ENCODE measurements at places on chromosomes 6 and 20.

GRCh38 chr6:82902290-82902689, 163.4 kb downstream of the UBE3D start:
- DNase-seq, result no peak

DNA sequence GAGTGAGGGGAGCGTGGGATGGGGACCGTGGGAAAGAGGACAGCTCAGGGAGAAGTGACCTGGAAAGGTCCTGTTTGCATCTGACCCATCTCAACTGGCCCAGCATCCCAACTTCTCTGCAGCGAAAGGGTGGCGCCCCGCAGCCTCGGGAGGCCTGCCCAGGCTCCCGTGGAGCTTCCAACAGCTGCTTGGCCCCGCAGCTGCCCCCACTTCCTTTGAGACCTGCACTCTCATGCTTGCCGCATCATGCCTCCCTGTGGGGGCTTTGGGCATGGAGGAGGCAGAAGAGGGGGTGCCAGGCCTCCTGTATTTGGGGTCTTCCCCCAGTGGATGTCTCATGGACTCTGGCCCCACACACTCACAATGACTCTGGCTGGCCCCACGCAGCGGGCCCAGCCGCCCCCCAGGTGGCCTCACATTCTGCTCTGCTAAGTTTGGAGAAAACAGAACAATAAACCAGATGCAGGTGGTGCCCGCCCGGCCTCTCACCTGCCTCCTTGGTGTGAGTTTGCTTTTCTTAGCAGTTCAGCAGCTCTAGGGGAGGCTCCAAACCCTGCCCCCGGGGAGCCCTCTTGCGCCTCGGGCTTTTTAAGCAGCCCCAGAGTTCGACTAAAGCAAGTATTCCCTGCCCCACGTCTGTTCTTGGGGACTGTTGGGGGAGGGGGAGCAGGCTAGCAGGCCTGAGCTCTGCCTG, 40.7 kb downstream of the CPXM1 start:
- DNase-seq, result no peak

- no peak for DNase-seq
These were observed 37.6 kb downstream of the NCR2 start for GRCh38 chr6:41372832-41373626.

DNA sequence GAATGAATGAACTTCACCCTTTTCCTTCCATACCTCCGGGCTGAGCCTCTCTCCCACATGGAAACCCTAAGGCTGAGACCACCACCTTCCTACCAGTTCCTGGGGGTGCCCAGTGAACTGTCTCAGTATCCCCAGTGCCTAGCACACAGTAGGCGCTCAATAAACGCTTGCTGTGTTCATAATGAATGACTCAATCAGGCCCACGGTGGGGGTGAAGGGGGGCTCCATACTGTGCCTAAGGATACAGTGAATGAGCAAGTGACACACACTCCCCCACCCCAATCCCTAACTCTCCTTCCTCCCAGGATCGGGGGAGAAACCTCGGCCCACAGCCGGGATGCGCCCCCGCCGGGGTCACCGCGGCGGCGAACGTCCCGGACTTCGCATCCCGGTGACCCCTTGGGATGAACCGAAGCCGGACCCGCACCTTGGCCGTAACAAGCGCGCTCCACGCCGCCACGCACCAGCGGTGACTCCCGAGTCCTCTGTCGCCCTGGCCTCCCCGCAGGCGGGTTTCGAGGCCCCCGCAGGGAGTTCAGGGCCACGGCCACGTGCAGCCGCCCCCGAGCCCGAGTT, 592 bp downstream of the KCNG1 start:
- DNase-seq, result no peak

GRCh38 chr6:127199470-127199869, 67.2 kb upstream of the RNF146 start:
- no peak for DNase-seq

- peak; percentile 89 for DNase-seq
These were observed 244.8 kb upstream of the TENT5A start for GRCh38 chr6:81997090-81997926.

DNA sequence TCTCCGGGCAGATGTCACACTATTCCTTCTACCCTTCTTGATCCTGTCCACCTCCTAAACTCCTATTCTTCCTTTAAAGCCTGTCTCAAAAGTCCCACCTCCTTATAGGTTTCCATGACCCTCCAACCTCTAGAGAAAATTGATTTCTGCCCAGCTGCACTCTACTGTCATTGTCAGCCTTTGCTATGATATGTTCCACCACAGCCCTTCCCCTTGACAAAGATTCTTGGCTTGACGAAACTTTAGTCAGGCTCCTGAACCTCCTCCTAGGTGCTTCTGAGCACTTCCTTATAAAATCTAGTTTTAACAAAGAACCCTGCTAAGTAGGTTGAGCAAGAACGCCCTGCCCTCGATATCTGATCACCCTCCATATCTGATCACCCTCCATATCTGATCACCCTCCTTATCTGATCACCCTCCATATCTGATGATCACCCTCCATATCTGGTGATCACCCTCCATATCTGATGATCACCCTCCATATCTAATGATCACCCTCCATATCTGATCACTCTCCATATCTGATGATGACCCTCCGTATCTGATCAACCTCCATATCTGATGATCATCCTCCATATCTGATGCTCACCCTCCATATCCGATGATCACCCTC, 103.2 kb downstream of the RIN2 start:
- DNase-seq, result no peak

GRCh38 chr6:34592208-34592952, 36.3 kb upstream of the SPDEF start:
- DNase-seq, result no peak

- no peak for DNase-seq
These were observed 108.8 kb upstream of the HEY2 start for GRCh38 chr6:125640441-125641150.

- DNase-seq, result peak; percentile 2
These were observed 344.2 kb upstream of the SULF2 start for GRCh38 chr20:48129345-48129942.

GRCh38 chr6:165059032-165059431, 250.4 kb downstream of the C6orf118 start:
- no peak for DNase-seq

DNA sequence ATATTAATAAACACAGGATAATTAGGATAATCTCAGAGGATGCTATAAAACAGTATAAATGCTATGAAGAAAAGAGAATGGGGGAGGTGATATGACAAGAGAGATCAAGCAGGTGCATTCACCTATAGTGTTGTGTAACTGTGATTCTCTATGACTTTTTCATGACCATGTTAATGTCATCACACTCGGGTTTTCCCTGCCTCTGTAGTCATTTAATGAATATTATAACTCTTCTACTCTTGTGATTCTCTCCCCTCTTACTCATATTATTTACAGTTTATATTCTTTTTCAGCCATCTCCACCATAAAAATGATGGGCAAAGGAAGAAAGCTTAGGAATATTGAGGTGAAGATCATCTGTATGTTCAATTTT, 106.9 kb upstream of the SGK1 start:
- no peak for DNase-seq

- DNase-seq, result peak; percentile 9
These were observed 813.7 kb downstream of the KIF16B start for GRCh38 chr20:15759594-15759993.

DNA sequence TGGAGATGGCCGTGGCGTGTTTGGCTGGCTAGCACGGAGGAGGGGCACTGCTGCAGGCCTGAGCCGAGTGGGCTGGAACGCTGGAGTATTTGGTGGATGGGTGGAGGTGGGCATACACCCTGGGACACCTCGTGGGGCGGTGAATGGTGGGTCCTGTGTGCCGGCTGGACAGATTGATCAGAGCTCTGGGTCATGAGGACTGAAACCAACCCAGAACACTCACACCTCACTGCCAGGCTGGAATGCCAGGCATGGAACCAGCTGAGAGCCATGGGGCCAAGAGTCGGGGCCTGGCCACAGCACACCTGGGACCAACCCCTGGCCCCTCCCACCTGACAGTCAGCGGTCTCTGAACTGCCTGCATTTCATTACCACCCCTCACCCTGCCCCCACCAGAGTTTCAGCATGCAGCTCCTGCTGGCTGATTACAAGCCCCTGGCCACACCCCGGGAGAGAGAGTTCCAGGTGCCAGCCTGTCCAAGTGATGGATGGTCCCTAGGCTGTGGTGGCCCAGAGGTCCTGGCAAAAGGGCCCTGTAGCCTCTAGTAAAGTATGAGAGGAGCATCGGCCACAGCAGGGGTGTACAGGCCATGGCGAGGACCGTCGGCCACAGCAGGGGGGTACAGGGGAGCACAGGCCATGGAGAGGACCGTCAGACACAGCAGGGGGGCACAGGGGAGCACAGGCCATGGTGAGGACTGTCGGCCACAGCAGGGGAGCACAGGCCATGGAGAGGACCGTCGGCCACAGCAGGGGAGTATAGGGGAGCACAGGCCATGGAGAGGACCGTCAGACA, 3.3 kb downstream of the NPBWR2 start:
- DNase-seq, result no peak

DNA sequence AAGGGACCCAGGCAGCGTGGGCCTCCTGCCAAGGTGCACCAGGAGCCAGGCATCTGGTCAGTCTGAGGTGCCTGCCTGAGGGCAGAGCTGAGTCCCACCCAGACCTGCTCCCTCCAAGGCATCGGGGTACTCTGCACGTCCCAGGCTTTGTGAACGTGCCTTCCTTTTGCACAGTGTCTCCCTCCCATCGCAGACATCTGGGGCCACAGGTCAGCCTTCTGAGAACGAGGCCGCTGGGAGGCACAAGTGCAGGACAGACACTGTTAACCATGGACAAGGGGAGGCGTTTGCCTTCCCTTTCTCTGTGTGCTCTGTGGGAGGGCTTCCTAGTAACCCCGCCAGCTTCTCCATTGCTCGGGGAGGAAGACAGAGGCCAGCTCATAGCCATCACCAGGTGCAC, 47.6 kb downstream of the TFAP2C start:
- DNase-seq, result no peak

DNA sequence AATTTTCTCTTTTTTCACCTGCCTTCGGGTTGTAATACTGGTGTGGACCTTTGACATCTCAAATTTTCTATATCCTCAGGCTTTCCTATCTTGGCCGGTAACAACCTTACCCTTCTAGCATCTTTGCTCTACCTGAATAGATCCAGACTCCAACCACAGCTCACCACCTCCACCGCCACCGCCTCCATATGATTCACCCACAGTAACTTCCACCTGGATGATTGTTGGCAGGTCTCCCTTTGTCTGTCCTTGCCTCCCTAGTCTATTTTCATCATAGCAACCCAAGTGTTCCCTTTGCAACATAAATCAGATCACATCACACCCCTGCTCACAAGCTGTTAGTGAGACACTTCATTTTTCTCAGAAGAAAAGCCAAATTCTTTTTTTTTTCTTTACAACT, 525.8 kb upstream of the POU3F2 start:
- no peak for DNase-seq

GRCh38 chr6:25635886-25636317, 16.1 kb upstream of the SCGN start:
- no peak for DNase-seq

GRCh38 chr20:61786230-61786629, 279.5 kb downstream of the TAF4 start:
- no peak for DNase-seq
